ENCODE measurements at places on chromosomes 11 and 22.

DNA sequence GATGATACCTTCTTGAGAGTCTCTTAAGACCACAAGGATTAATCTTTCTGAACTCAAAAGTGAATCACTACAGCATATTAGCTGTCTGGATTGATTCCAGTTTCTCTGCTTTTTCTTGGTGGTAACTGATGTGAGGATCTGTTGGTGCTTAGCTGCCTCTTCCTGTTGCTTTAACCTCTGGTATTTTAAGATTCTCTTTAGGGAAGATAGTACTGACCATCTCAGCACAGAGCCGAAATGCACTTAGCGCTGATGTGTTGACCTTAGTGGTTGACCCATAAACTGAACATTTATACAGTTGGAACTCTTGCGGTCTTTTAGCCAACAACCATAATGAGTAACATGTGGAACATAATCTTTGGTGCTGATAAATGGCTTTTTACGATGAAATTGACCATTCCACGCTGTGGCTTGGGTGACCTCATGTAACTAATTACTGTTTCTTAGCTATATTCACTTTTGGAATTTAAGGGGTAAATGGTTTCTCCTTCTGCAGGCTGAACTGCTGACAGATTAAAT lies 33.7 kb downstream of the APLP2 start:
- no peak for DNase-seq

DNA sequence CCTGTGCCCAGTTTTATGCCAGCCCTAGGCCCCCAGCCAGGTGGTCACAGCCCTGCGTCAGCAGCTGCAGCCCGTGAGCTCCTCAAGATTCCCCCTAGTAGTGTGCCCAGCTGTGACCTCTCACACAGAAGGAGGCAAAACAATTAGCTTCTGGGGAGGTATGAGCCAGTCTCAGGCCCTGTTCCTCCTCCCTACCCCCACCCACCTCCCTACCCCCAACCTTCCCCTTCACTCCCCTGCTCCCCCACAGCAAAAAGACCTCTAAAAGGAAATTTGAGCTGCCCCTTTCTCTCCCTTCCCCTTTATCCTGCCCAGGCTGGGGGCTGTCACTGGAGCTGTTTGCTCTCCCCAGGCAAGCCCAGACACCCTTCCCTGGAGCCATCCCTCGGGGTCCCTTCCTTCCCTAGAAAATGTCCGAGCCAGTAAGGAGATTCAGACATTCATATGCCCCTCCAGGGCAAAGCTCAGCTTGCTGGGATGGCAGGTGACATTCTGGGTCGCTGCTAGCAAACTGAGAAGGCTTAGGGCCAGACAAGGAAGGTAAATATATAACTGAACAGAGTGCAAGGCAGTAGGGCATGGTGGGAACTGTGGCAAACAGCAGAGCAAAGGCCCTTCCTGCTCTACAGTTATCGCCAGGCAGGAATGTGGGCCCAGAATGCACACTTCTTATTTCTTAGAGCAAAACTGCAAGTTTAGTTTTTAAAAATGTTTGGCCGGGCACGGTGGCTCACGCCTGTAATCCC lies 300.2 kb downstream of the MN1 start:
- DNase-seq, result no peak

- no peak for DNase-seq
Measured at GRCh38 chr11:26620282-26621045, 48.4 kb upstream of the MUC15 start.

GRCh38 chr22:19753090-19753842 lies 7.3 kb upstream of the TBX1 start:
- no peak for DNase-seq

DNA sequence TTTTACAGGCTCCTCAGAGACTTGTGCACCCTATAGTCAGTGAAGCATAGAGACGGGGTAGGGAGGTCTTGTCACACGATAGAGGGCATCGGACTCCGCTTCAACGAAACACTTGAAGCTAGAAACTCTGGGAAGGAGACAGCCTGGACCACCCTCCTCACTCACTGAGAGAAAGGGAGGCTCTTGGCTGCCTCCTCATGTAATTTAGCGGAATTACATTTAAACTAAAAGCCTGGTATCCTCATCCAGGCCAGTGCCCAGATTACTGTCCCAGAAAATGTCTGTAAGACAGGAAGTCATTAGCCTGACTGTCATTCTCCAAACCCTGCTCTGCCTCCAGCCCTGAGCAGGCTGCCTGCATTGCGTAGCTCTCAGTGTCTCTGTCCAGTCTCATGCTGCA lies 36.0 kb downstream of the TTLL1 start:
- no peak for DNase-seq

DNA sequence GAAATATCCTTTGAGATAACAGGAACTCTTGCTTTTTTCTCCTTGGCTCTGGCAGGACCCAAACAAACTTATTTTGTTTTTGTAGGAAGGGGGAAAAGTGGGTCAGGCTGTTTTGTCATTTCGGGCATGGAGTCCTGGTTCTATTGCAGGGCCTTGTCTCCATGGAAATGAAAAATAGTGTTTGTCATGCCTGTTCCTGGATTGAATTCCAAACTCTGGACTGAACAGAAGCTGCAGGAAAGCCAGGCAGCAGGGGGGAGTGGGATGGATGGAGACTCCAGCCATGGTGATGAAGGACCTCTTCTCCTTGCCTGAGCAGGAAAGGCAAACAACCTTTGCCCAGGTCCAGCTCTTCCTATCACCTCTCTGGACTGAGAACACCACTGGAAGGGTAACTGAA lies 87.0 kb downstream of the SCN3B start:
- no peak for DNase-seq

GRCh38 chr11:116890193-116890592 lies 52.8 kb upstream of the APOA1 start:
- DNase-seq, result no peak

- DNase-seq, result no peak
Measured at GRCh38 chr11:110152199-110152598, 59.0 kb downstream of the ZC3H12C start.

DNA sequence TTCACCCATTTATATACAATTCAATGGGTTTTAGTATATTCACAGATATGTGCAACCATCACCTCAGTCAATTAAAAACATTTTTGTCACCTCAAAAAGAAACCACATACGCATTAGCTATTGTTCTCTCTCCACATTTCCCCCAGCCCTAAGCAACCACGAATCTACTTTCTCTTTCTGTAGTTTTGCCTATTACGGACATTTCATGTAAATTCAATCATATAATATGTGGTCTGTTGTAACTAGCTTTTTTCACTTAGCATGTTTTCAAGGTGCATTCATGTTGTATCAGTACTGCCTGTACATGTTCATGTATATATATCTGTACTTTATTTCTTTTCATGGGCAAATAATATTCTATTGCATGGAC lies 104.7 kb upstream of the RRM1 start:
- no peak for DNase-seq

DNA sequence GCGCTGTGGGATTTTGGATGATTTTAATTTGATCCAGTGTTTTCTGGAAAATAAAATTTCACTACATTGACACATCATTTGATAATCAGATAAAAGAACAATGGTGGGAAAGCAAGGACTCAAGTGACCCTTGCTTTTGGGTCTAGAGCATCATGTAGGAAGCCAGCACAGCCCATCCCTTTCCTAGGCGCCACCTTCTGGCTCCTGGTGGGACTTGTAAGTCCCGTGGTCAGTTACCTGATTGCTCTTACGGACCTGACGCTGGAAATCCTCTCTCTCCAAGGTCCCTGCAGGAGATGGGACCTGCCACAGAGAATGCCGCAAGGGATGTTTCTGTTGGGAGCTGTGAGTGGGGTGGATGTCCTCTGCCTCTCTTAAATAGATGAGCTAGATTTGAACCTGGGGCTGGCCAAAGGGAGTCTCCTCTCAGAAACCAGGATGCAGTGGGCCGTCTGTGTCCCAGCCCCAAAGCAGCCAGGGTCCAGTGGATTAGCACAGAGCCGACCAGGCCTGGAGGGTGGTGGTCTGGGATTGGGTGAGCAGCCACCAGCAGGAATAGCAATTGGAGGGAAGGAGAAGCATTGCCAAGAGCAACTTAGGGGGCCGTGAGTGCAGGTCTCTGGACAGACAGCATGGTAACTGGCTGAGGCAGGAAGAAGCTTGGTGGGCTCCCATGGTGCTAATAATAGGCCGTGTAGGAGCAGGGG lies 21.7 kb downstream of the TIMP3 start:
- DNase-seq, result no peak

DNA sequence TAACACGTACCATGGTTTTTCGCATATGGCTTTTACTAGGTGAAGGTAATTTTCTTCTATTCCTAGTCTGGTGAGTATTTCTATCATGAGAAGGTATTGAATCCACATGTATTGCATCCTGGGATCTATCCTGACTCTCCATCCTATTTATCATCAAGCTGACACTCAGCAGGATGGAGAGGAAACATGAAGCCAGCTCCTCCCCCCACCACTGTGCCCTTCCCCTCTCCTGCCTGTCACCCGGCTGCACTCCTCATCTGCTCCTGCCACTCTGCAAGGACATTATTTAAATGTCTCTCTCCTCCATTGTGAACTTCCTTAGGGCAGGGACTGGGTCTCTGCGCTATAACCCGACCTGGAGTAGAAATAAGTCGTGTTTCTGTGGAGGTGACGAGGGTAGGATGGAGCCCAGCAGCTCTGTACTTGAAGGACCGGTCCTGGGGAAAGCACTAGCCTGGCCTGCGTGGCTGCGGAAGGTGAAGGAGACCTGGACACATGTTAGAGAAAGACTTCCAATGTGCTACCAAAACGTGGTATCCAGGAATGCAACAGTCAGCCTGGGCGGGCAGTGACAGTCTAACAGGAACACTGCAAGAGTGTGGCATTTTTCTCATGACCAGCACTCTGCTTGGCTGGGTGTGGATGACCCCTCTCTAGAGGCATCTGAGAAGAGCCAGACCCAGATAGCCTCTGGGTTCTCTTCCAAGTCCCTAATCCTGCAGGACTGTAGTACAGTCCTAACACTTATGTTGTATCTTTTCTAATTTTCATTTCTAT lies 111.2 kb downstream of the MICAL3 start:
- DNase-seq, result no peak

DNA sequence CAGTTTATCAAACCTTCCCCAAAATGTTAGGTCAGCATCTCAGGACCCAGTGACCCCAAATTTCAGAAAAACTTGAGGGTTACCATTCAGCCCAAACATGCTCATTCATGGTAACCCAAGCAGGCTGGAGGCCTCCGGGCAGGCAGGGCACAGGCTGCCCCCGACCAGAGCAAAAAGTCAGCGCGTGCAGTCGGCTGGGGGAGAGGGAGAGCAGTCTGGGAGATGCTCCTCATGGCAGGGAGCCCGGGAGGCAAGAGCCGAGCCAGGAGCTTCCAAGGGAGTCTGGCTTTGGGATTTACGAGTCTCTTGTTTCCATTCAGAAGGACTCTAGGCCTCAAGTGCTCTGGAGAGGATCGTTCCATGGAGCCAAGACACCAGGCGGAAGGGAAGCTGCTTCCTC lies 45.7 kb downstream of the RPUSD4 start:
- no peak for DNase-seq

DNA sequence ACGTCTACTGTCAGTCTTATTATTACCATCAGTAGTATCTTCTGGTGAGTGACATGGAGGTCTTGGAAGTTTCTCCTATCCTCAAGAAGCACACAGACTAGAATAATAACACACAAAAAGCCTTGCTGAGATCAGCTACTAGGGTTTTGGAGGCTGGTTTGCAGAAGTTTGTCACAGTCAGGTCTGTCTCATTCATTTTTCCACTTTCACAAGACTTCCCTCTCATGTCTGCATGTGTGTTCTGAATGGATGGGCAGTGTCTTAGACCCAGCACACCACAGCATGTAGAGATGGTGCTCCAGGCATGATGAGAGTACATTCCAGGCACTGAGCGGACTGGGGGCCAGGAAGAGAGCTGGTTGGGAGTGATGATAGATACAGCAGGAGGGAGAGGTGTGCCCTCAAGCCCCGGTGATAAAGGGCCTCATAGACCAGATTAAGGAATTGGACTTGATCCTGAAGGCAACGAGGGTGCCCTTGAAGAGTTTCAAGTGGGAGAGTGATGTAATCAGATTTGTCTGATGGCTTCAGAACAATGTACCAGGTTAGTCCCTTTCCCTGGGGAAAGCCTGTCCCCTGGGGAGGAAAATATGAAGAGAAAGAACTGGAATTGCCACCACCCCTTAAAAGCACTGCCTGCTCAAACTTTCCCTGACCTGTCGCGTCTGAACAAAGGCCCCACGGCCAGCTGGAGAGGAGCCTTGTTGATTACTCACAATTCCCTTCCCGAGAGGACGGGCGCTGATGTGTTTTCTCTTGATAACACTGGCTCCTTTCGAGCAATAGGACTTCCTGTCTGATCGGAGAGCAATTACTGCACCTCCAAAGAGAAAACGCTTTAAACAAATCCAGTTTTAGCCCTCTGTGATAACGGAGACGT lies 45.1 kb upstream of the LMO2 start:
- DNase-seq, result no peak

DNA sequence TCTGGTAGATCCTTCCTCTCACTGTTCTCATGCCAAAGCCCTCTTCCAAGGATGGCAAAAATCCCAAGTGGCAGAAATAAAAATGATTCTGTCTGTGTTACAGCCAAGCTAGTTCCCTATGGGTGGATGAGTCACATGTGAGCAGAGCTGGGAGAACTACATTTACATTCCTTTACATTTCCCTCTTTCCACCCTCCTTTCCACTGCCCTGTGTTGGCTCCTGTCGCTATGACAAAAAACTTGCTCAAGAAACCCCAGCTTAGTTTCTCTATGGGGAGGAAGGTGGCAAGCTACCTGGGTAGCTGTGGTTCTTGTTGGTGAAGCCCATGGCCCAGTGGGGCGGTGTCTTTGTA lies 10.2 kb upstream of the DDB2 start:
- no peak for DNase-seq

DNA sequence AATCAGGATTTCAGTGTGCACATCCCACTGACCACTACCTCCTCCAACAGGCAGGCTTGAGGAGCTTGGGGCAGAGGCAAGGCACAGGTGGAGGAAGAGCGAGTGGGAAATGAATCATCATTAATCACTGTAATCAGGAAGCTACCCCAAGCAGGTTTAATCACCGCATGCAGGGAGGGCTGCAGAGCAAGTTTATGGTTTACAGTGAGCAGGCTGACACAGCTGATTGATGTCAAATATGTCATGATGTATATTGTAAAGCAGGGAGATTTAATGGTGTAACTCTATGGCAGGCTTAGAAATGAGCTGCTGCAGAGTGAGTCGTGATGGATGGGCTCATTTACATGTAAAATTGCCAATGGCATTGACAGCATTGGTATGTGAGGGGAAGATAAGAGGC lies 441.0 kb downstream of the NTM start:
- DNase-seq, result no peak

GRCh38 chr22:45961679-45962433 lies 15.1 kb downstream of the WNT7B start:
- DNase-seq, result no peak

DNA sequence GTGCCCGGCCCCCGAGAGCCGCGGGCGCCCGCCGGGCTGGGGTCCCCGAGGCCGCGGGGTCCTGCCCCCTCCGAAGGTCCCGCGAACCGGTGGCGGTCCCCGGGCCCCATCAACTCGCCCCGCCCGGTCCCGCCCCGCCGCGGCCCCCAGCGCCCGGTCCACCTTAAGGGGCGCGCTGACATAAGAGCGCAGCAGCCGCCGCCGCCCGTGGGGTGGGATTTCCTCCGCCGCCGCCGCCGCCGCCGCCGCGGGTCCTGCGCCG lies at the start of gene ZDHHC8:
ZDHHC8 (plus strand) TSS at position 208 of the 262 bp plus-strand sequence. CDS start 144 bp downstream, outside the sequence.
- no peak for DNase-seq
